DMS 273 treated with DMSO at 0.1 percent for 48 hours (cell line): ENCODE measurements at places on chromosomes 2 and 18.

- peak; percentile 38 for DNase-seq
Measured at GRCh38 chr18:10353791-10354190, 100.6 kb upstream of the APCDD1 start.

GRCh38 chr2:11396467-11397445 lies 52.3 kb upstream of the ROCK2 start:
- DNase-seq = peak; percentile 46

DNA sequence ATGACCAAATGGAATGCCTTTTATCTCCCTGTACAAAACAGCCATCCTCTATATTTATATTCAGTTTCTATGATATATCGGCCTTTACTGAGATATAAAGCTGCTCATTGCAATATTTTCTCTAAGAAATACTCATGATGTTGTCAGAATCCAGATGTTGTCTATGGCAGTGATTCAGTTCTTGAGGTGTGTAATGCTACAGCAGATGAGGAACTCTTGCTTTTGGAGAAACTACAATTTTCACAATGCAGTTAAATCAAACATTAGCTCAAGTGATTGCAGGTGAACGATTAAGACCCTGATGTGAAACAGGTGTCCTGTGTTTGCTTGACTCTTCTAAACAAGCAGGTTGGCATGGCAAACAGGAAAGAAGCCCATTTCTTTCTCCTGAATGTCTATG lies 256.2 kb upstream of the CDH20 start:
- no peak for DNase-seq

DNA sequence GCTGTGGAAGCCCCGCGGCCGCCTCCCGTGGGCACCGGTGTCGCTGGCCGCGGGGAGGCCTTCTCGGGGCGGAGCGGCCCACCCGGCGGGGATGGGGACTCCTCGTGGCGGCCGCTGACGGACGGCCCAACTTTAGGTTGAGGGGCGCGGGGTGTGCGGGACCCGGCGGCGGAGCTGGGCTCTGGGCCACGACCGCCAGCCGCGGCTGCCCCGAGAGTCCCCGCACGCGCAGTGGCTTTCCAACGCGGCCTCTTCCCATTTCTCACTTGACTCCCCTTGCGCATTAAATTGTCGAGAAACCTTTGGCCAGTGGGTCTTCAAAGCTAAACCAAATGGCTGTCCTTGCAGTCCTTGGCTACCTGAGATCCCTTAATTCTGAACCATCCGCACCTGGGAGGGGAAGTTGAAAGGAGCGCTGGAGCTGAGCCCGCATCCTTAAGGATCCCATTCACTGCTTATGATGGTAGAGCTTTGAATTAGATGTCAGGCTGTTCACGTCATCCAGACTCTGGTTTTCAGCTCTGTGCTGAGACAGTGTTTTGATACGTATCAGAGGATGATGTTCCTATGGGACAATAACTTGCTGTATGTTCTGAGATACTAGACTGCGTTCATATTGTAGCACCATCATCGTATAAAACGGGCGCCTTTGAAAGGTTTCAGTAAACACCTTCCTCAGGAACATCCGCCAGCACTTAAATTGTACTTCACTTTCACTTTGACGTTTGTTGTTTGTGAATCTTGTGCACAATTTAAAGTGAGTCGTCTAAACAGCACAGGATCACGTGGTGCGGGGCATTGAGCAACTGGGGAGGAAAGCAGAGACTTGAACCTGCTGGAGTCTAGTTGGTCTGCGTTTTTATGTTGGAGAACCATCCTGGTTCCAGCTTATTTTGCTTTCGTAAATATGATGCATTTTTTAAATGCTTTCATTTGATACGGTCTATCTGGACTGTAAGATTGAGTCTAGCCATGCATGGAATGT lies 874 bp downstream of the CLIP4 start:
- DNase-seq = peak; percentile 37

GRCh38 chr2:1582891-1583341 lies 161.4 kb downstream of the PXDN start:
- no peak for DNase-seq

DNA sequence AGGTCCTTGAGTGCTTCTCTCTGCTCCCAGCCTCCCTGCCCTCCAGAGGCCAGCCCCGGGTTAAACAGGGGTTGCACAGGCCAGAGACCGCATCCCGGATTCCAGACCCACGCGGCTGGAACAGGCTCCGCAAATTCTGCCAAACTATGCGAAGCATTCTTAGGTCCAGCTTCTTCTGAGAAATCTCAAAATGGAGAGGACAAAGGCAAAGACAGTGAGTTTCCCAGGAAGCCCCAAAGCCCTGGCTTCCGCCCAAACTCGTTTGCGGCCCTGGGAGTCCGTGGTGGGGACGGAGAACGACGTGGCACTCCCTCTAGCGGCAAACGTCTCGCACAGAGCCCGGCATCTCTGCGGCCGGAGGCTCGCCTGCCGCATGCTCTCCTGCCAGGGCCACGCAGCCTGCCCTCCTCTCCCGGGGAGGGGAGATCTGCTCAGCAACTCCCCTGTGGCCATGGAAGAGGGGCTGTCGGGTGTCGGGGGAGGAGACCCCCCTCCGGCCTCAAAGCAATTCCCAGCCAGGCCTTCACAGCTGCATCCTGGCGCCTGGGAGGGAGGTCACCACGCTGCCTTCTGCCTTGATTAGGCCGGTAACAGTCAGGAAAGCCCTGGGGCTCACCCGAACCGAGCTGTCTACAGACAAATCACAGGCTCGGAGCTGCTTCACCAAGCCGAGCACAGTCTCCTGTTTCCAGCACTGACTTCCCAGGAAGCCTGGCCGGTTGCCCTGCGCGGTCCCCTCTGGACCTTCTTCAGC lies 33.4 kb upstream of the KLHL29 start:
- peak; percentile 17 for DNase-seq

DNA sequence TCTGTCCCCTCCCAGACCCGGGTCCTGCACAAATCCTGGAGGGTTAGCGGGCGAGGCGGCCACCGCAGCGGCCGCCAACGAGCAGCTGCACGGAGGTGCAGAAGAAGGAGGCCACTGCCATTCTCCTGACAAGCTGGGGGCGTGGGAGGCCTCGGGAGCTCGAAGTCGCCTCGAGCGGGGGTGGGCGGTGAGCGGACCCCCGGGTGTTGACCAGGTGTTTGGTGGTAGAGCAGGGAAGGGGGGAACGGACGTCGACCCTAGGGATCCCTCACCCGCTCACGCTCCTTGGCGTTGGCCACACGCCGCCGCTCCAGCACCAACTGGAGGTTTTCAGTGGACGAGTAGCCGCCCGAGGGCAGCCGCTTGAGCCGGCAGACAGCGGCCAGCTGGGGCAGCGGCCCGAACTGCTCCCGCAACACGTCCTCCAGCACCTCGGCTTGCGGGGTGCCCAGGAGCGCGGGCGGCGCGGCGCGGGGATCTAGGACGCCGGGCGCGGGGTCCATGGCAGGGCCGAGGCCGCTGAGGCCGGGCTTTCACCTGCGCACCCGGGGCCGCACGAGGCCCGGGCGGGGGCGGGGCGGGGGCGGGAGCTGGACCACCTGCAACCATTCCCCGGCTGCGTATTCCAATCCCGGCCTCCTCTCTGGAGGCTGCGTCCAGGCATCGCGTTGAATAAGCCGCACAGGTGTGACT lies at the start of gene FIGLA:
TSS of gene FIGLA (minus strand) at position 508 of the 693 bp plus-strand sequence. CDS start at position 503, 5 bp downstream.
- no peak for DNase-seq

DNA sequence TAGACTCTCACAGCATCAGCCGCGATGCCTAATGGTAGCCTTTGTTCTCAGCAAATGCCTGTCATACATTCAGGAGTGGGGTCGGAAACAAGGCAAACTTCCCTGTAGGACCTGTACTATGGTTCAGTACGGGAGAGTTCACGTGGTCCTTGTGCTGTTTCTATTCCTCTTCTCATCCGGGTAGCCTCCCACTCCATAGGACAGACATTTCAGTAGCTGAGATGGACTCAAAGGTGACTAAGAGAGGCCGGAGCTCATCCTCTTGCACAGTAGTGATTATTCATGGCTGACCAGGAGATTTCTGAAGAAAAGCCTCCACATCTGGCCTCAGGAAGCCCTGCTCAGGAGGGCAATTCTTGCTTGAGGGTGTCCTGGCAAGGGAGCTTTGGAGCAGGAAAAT lies 117.8 kb upstream of the SPRED2 start:
- no peak for DNase-seq

DNA sequence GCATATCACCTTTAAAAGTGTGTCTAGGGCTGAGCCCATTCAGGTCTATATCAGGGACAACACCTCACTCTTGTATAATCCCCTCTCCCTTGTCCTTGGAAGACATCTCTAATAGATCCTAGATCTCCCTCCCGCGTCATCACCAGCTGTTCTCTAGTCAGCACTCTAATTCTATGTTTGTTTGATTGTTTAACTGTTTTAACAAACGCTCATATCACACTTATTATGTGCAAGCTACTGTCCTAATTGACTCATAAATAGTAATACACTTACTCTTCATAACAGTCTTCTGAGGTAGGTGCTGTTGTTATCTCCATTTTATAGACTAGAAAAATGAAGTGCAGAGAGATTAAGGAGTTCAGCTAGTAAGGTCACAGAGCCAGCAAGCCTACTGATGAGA lies 1.6 kb upstream of the ERMN start:
- no peak for DNase-seq

DNA sequence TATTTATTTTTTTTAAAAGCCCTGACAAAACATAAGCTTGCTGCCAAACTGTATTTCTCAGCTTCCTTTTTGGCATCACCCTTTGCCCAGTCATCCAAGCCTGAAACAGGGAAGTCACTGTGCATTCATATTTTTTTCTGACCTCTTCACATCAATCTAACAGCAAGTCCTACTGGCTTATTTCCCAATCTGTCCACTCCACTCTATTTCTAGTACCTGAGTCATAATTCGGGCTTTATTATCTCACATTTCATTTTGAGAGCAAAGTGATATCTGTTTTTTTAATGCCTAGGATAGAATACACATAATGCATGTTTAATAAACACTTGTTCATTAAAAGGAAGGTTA lies 5.1 kb downstream of the HNMT start:
- DNase-seq = no peak

DNA sequence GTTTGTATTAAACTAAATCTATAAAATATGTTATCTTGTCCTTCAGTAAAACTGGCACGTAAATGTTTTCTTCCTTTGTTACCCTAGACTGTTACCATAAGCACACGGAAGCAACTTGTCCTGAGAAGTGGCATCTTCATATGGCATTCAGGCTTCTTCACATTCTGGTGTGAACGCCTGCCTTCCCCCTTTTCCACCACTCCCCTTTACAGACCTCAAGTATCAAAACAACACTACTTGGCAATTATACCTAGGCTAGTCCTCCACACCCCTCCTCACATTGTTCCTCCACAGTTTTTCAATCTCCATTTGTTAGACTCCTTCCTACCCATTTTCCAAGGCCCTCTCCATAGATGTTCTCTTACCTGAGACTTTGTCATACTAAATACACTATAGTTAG lies 2.9 kb downstream of the MEX3C start:
- no peak for DNase-seq

- DNase-seq = no peak
Measured at GRCh38 chr2:190860985-190861680, 19.5 kb upstream of the GLS start.

- no peak for DNase-seq
Measured at GRCh38 chr2:44942304-44943030, 965 bp downstream of the SIX3 start.

DNA sequence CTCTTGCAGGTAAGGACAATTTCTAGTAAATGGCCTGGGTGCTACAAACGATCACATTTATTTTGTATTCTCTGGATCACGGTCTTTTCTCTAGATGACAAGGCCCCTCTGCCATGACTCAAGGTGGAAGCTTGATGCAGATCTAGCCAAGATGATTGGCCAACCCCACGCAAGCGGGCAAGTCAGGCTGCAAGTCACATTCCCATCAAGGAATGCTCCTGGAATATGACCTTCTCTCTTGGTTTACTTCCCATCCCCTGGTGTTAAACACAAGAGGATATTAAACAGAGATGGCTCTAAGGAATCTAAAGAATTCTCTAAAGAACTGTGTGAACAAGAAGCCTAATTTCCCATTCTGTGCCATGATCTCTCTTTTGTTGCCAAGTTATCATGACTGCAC lies 97.3 kb upstream of the SERPINE2 start:
- DNase-seq = no peak

GRCh38 chr2:907706-908105 lies 42.9 kb upstream of the SNTG2 start:
- DNase-seq = no peak

DNA sequence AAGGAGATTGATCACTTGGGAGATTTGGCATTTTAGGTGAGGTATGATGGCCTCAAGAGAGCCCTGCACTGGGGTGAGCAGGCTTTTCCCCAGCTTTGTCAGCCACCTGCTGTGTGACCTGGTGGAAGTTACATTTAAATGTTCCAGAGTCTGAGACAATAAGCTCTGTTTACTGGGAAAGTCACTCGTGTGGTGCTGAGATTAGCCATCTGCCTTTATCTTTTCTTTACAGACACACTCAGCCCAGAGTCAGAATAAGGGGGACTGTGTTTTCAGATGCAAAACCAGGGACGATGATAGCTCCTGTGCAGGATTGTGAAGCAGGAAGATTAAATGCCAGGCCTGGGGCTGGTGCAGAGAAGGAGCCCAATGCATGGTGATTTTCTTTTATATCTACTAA lies 47.9 kb downstream of the SH3RF3 start:
- DNase-seq = no peak

- DNase-seq = no peak
Measured at GRCh38 chr2:37794717-37795116, 123.3 kb upstream of the CDC42EP3 start.

DNA sequence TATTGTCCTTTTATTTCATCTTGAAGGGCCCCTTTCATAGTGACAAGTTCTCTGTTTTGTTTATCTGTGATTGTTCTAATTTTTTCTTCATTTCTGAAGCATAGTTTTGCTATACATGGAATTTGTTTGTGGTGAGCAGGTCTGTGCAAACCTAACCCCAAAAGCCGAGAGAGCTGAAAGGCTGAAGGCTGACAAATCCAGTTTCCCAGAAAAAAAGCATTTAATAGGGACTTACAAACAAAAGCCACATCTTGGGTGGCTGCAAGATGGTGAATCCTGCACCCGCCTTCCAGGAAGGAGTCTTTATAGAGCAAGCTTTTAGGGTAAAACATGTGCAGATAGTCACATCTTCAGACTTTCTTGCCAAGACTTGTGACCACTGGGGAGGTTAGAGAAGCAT lies 473.4 kb upstream of the TRIB2 start:
- DNase-seq = no peak

DNA sequence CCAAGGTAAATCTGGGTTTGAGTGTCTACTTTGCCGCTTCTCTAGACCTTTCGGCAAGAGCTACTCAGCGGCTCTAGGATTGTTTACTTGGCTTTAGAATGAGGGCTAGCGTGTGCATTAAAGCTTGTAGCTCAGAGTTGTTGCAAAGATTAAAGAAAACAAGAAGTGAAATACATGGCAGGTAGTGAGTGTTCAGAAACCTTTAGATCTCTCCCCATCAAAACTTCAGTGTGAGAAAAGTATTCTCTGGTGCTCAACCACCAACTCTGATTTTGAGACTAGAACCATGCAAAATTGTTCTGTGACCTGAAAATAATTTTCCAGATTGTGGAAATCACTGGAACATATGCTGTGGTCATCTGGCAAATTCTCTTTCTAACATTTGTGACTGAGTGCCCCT lies 512.0 kb downstream of the CMPK2 start:
- no peak for DNase-seq

DNA sequence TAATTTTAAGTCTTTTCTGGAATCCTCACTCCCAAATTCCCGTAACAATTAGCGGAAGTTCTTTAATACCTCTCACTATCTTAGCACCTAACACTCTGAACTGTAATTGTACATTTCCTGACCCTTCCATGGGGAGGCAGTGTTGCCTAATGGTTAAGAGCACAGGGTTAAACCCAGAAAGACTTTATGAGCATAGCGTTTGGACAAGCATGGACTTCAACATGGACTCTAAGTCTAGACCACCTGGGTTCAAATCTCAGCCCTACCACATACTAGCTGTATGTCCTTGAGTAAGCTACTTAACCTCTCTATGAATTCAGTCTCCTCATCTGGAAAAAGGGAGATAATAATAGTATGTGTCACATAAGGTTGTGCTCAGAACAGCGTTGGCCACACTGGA lies 13.0 kb downstream of the ANTXR1 start:
- no peak for DNase-seq
